Astrocyte (in vitro differentiated cells and primary cell): ENCODE measurements at places on chromosomes 3 and 15. TPM values are rescaled to one million over a fixed set of nuclear protein-coding genes. Genes with fewer than 3 reads are reported as not detected.

Gene CHRNA3
- total RNA-seq: not detected in 2 replicates

Gene TRIM42
- total RNA-seq: not detected in 2 replicates

Gene PYDC2
- not detected in 2 replicates for total RNA-seq

Gene TEX55
- not detected in 2 replicates for total RNA-seq

Gene CXCR6
- not detected in 2 replicates for total RNA-seq

Gene CKMT1A
- total RNA-seq: 1.2 TPM in 2 replicates

Gene MESP2
- total RNA-seq: not detected in 2 replicates

DNA sequence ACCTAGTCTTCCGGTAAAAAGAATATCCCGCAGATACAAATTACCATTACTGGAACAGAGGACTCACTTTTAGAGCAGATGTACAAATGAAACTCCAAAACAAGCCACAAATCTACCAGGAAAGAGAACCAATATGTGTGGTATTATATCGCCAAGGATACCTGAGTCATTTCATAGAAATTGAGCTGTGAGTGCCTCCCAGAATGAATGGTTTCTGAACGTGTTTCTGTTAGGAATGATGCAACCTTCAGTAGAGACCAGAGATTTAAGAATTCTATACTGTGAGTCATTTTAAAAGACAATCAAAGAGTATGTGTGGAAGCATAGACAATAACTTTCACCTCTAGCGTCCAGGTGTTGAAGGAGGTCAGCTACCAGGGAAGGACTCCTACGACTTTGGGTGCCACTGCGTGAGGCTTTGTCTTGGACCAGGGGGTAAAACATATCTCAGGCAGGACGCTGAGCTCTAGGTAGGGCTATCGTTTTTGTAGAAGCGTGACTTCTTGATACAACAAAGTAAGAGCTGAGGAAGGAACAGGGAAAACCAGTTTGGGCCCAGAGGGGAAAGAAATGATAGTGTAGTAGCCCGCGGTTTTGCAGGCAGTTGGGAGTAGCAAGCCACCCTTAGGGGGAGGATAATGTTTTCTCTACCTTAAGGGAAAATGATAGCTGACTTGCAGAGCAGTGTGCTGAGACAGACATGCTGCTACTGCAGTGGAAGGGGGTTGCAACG is 210.4 kb downstream of the TP63 start:
- peak; percentile 79 for DNase-seq
- H3K27ac ChIP-seq: no peak overlapping the region
- H3K27me3 ChIP-seq: no peaks in the 10 kb centered on the region
- H3K36me3 ChIP-seq: no peaks in the 10 kb centered on the region
- H3K4me3 ChIP-seq: no peak overlapping the region

DNA sequence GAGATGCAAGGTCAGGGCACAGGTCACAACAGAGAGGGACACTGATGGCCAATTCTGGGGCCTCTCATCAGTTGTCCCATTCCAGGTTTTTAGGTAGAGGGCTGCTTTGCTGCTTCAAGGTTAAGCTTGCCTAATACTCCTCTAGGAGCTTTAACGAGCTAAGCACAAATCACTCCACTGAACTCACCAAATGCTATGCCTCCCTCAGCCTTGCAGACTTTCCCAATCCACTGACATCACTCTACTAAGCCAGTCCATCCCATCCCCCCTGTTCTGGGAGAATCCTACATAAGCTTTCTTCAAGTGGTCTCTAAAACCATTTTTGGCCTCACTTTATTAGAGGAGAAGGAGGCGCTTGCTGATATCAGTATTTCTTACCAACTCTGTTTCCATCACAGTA is 24.8 kb upstream of the PDCD6IP start:
- DNase-seq: no peak
- H3K27ac ChIP-seq: no peak overlapping the region
- H3K27me3 ChIP-seq: no peaks in the 10 kb centered on the region
- H3K36me3 ChIP-seq: no peaks in the 10 kb centered on the region

DNA sequence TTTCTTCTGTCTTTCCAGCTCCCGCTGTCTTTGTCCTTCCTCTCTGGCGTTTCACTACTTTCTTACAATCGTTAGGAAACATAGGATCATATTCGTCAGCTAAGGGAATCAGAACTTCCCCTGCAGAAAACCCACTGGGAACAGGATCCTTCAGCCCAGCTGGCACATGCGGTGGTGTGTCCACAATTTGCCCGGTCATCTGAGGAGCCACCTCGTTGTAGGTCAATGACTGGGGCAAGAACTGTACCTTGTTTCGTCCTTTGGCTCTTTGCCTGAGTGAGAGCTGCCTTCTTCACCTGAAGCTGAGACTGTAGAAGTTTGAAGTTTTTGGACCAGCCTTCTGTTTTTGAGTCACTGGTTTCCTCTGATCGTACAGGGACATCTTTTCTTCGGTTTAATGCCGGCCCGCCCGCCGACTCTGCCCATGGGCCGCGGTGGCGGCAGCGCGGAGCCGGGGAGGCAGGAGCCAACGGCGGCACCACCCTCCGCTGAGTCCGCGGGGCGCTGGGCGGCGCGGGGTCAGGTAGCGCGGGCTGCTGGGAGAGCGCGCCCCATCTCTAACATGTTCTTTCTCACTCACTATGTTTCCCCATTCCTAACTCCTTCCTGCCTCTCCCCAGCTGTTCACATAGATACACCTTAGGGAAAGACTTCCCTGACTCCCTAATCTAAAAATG is 214.1 kb upstream of the NANOGP8 start:
- H3K27ac ChIP-seq: no peak overlapping the region
- H3K36me3 ChIP-seq: no peaks in the 10 kb centered on the region
- H3K4me1 ChIP-seq: no peaks in the 10 kb centered on the region
- H3K27me3 ChIP-seq: no peaks in the 10 kb centered on the region
- no peak overlapping the region for H3K4me3 ChIP-seq

GRCh38 chr3:106629215-106629832 is 747.9 kb upstream of the CCDC54 start:
- H3K4me3 ChIP-seq: no peak overlapping the region
- no peaks in the 10 kb centered on the region for H3K36me3 ChIP-seq
- H3K27ac ChIP-seq: no peak overlapping the region
